Hippocampal formation (tissue), 2 donors: ENCODE measurements at places on chromosomes 4 and X.
A peak's percentile ranks its signal among the peaks of the same experiment; 100 is the strongest.

DNA sequence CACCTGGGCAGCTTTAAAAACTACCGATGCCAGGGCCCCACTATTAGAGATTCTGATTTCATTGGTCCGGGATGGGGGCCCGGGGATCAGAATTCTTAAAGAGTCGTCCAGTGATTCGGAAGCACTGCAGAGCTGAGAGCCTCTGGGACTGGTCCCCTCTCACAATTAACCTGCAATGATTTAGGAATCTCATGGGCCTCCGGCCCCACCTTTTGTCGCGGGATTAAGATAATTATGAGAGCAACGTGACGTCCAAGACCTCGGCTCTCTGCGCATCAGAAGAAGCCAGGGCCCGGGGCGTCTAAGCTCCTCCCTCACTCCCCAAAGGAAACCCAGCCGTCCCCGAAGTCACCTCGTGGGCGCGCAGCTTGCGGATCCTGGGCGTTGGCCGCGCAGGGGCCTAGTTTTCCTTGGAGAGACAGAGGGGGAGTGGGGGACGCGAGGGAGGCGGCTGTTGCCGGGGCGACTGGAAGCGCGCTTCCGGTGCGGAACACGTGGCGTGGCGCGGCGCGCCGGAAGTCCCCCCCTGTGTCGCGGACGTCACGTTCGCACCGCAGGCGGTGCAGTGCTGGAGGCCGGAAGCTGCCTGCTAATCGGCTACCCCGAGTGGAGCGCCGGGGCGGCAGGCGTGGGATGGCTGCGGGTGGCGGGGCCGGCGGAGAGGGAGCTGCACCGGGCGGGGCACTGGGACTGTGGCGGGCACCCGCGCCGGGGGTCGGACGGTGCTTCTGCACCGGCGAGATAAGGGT is at the start of gene GEMIN8:
Gene GEMIN8 (minus strand): TSS at position 468 of the 749 bp plus-strand sequence. CDS start 8,414 bp downstream, outside the sequence.
- peak; percentile 72 for DNase-seq

GRCh38 chr4:110503270-110504083 is 27.5 kb downstream of the ENPEP start:
- no peak for DNase-seq

- no peak for DNase-seq
These were observed 43.1 kb upstream of the PPARGC1A start for GRCh38 chr4:23932901-23933308.

DNA sequence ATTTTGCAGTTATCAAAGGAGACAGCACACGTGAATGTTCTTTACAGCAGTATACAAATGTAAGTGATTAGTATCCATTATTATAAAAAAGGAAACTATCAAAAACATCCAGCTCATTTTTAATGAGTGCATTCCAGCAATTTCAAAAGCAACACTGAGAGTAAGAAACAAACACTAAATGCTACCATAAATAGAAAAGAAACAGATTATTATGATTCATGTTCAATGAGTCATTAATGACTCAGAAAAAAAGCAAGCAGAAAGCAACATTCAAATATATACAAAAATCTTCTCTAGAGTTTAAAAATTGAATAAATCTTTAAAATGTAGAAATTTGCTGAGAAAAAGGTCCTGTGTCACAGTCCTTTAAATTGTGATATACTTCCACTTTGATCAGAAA is 346.5 kb upstream of the FMR1 start:
- no peak for DNase-seq

- no peak for DNase-seq
These were observed 96.3 kb downstream of the ANK2 start for GRCh38 chr4:113145519-113146291.

GRCh38 chr4:185033950-185034349 is 15.7 kb downstream of the HELT start:
- no peak for DNase-seq

GRCh38 chrX:101370888-101371504 is 15.0 kb downstream of the BTK start:
- no peak for DNase-seq
